Activated naive CD8-positive, alpha-beta T cell treated with anti-CD3 and anti-CD28 coated beads, Interleukin-2, amount 10 ng/mL, durations not matched to agents 7 days and 5 days (primary cell): ENCODE measurements at places on chromosomes 3 and 15.

GRCh38 chr3:186976837-186977750, 46.8 kb downstream of the ST6GAL1 start:
- no peak for DNase-seq

- no peak for DNase-seq
Measured at GRCh38 chr3:52398670-52399081, 46.2 kb downstream of the SEMA3G start.

DNA sequence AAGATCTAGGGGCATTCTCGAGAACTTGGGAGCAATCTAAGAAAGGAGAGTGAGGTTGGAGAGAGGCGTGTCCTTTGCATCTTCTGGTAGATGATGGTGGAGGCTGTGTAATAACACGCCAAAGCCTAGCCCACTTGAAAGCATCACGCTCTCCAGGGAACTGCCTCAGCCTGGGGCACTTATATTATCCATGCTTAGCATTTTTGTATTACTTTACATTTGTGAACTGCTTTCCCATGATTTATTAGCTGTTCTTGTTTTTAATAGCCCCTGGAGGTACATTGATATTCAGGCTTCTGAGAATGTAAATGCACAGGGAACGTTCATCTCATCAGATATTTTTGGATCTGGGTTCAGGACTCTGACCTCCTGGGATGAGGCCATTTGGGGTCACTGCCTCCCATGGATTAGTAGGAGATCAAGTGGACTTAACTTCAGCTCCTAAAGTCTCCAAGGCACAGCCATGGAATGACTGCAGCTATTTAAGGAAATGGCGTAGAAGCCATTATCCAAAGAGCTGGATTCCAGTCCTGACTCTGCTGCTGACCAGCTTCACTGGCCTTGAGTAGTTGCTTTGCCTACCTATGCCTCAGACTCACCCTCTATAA, 124.9 kb downstream of the LPP start:
- no peak for DNase-seq

DNA sequence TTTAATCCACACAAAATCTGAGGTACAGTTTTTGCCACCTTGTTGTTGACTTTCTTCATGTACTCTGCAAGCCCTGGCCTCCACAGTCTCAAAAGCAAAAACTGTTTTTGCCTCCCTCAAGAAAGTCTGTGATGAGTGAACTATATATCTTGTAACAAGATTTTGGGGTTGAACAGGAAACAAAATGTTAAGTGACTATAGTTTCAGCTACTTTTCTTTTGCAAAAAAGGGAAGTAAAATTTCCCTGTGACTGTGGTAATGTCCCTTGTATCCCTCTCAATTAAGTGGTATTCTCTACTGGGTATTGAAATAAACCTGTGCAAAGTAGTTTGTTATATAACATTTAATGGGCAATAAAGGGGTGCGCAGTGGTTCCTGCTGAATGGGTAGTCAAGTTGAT, 21.3 kb upstream of the SCAANT1 start:
- DNase-seq, result no peak
